ENCODE measurements at places on chromosomes 1 and 21.

DNA sequence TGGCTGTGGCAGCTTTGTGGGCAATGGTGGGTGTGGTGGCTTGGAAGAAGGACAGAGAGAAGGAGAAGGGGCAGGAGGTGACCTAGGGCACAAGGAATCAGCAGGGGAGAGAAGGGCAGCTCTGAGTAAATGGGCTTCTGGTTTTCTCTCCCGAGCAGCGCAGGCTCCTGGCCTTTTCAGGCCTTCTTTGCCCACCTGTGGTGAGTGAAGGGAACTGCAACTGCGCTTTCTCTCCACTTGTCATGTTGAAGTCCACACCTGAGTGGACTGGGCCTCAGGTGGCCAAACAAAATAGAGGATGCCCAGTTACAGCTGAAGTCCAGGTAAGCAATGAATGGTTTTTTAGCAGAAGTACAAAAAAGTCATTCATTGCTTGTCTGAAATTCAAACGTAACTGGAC, 29.4 kb upstream of the KCNA10 start:
- DNase-seq: no peak

DNA sequence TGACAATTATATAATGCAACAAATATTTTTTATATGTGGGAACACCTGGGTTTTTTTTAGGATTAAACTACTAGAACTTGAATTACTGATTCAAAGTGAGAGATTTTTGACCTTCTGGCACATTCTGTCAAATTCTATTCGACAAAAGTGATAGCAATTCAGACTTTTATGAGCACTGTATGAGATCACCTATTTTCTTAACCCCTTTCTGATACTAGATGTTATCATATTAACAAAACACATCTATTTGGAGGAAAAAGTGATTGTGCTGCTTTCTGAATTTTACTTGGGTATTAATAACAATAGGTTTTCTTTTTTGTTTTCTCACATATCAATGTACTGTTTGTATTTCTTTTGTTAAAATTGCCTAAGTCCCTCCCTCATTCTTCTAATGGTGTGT, 174.9 kb upstream of the GREM2 start:
- DNase-seq: no peak

- no peak for DNase-seq
Measured at GRCh38 chr1:56330391-56331026, 248.9 kb downstream of the PLPP3 start.

DNA sequence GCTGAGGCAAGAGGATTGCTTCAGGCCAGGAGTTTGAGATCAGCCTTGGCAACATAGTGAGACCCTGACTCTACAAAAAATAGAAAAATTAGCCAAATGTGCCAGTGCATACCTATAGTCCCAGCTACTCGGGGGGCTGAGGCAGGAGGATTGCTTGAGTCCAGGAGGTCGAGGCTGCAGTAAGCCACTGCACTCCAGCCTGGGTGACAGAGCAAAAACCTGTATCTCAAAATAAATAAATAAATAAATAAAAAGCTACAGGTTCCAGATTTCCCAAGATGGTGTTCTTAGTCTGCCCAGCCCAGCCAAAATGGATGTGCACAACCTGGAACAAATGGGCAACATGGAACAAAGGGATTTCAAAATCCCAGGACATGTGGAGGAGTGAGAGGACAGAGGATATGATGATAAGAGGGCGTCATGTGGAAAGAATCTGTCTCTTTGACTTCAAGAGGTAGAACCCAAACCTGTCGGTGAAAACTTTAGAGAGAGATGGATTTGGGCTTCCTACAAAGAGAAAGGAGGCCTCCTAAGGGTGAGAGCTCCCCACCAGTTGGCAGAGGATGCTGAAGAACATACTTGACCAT, 3.2 kb downstream of the EDARADD start:
- no peak for DNase-seq

DNA sequence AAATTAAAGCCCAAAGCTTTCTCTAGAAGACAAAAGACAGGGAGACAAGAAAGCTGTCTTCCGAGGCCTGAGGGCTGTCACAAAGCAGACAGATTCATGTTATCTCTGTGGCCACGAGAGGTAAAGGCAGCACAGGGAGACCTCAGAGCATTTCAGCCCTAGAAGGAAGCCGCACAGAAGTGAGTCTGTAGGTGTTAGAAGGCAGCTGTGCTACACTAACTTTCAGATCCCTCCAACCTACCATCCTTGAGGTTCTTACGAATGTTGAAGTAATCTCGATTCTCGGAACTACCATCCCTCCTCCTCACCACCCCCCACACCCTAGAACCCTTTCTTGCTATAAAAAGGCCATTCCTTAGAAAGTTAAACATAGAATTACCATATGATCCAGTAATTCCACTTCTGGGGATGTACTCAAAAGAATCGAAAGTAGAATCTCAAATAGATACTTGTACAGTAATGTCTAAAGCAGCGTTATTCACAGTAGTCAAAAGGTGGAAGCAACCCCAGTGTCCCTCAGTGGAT, 21.5 kb upstream of the LYST start:
- DNase-seq: no peak

- DNase-seq: no peak
Measured at GRCh38 chr1:230058626-230059025, 8.4 kb upstream of the GALNT2 start.

GRCh38 chr1:26724926-26725325, 29.1 kb downstream of the ARID1A start:
- DNase-seq: peak; percentile 57

GRCh38 chr1:15799928-15800835, 7.3 kb downstream of the UQCRHL start:
- no peak for DNase-seq

DNA sequence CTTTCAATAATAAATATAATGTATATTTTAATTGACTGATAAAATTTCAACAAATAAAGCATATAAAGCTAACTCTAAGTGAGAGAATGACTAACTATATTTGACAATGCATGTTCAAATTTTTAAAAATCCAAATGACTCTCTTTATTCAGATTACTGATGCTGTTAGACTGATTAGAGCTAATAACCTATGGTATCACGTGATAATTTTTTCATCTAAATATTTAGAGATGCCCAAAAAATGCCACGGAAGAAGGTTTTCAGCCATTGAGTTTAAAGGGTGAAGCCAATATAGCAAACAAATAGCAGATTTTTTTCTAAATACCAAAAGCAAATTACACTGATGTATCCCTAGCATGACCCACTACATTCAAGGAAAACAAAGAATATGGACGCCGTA, 61.1 kb upstream of the OR10J4 start:
- DNase-seq: no peak

DNA sequence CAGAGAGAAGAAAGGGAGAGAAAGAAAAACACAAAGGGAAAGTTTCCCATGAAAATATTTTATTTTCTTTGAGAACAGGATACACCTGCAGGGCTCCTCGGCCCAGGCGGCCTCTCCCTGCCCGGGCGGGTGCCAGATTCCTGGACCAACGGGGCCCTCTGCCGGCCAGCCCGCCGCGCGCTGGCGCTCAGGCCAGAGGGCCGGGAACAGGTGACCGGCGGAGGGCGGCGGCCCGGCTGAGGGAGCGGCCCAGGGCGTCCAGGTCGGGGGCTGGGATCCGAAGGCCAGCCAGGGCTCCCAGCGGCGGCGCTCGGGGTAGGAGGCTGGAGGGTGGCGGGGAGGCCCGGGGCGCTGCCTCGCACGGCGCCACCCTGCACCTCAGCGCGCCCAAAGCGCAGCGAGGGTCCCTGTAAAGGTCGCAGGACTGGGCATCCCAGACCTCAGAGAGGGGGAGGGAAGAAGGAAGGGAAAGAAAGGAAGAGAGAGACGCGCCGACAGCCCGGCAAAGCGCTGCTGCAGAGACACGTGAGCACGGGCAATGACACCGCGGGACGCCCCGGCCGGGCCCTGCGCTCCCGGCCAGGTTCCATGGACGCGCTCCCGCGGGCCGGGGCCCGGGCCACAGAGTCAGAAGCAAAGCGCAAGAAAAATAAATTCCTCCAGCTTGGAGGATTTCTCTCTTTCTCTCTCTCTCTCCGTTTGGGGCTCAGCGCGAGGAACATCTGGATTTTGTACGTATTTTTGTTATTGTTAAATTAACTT, 927 bp downstream of the WNT9A start:
- DNase-seq: no peak

GRCh38 chr1:151147665-151148064, 1.2 kb upstream of the SEMA6C start:
- DNase-seq: no peak

All from iPS DF 6.9 (cell line).